Esophagus mucosa (tissue), 1 donor: ENCODE measurements at places on chromosomes 4 and X. TPM values are rescaled to one million over a fixed set of nuclear protein-coding genes. Genes with fewer than 3 reads are reported as not detected.

Gene FRG2
- not detected for total RNA-seq

Gene CT45A2
- not detected for total RNA-seq

Gene MAGEA8
- total RNA-seq = not detected

Gene OTUD6A
- total RNA-seq = not detected

Gene HSD17B13
- total RNA-seq = not detected
